ENCODE measurements at places on chromosomes 4 and X.

DNA sequence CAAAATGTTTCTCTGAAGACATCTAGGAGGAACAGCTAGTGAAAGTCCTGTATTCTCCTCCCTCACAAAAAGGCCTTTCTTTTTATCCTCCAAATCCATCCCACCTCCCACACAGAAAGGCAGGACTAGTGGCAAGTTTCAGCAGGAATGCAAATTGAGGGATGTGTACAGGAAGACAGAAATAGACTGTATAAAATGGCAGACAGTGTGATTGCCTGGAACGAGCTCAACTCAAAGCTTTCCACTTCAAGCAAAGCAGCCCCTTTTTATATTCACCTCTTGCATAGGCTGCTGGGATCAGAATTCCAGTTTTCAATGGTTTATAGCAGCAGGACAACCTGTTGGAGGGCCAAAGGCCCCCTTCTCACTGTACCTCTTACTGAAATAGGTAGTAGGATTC is 57.5 kb downstream of the DCX start:
- DNase-seq: no peak

DNA sequence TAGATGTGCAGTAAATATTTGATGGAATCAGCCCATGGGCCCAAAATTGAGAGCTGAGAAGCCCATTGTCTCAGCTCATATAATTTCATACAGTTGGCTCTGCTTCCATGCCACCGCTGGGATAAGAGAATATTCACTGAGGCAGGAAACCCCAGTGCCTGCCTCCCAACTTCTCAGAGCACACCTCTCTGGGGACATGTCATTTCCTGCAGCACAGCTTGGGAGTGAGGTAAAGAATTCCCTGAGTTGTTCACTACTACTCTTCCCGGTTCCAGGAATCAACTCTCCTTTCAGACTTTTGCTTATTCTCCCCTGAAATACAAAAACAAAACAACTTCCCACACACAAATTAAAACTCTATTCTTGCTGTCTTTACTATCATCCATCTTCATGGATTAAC is 389.3 kb downstream of the MAPK10 start:
- DNase-seq: no peak

DNA sequence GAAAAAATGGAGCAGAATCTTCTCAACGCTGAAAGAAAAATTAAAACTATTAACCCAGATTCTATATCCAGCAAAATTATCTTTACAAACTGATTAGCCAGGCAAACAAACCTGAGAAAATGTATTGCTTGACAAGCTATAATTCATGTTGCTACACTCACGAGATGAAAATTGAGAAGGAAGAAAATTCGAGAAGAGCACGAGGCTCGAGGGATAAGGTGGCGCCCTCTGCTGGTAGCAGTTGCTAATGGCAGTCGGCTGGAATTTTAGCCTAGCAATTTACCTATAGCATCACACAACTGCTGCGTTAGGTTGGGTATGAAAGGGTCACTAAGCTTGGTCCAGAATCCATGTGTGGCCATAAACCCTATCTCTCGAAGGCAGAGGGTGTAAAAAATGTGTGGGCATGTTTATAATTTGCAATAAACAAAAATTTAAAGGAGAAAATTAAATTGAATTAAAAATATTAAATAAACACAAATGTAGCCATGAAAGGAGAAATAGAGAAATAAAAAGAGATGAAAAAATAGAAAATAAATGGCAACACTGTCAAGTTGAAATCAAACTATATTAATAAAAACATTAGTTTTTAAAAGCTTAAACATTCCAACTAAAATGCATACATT is 126.6 kb downstream of the PPP4R3C start:
- peak; percentile 15 for DNase-seq

DNA sequence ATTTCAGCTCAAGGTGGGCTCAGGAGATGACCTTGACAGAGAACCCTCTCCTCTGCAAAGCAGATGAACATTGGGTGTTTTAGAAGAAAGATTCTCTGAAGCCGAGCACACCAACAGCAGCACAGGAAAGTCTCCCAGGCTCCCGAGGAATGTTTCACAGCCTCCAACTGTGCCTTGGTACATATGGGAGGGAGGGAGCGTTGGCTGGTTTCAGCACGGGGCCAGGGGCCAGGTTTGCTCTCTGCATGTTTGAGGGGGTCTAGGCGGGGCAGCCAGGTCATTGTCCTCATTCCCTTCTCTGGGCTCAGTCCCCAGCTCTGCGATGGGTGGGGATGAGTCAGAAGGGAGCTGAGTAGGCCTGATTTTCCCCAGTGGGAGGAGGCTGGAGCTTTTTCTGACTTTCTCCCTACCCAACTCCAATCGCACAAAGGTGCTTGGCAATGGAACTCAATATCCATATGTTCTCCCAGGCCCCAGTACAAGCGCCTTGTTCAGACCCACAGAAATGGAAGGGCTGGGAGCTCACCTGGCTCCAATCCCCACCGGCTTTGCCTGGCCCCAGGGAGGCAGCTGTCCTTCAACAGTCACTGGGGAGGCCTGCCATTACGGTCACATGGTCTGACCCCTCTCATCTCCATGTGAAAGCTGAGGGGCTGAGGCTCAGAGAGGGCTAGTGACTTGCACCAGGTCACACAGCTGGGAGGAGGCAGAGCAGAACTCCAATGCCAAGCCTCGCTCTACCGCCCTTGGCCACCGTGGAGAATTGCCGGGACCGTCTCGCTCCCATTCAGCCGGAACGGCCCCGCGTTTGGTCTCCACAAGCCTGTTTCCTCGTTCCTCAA is 108.4 kb upstream of the AFAP1 start:
- DNase-seq: no peak

DNA sequence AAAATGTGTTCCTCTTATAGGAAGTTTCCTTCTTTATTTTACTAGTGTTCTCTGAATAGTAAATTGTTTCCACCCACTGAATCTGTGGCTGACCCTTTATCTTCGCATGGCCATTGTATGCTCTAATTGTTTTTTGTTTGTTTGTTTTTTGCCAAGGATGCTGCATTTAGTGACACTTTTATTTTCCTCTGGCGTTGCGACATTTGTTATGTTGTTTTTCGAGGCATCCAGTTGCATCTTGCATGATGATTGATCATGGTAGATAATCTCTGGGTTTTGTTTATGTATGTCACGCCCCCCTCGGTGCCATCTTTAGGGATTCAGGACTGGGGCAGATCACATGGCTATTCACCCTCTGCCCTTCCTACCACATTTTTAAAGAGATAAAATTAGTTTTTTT is 2.2 kb downstream of the NMU start:
- no peak for DNase-seq

DNA sequence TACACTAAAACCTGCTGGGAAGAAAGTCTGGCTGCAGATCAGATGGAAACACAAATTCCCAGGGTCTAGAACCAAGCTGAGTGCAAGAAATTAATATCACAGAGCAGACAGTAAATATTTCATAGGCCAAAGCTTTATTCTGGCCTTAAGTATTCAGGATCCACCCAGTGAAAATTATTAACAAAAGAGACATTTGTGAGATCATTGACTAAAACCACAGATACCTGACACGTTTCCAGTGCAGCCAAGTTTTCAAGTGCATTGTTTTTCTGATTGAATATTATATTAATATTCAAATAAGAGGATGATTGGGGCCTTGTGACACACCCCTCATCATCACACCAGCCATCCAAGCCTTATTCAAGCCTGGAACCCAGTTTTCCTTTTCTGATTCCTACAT is 10.3 kb downstream of the ELOVL6 start:
- no peak for DNase-seq

GRCh38 chr4:164312671-164313070 is 441.3 kb upstream of the SMIM31 start:
- DNase-seq: no peak

GRCh38 chrX:70262952-70263567 is 3.1 kb upstream of the P2RY4 start:
- peak; percentile 31 for DNase-seq

- DNase-seq: peak; percentile 51
These were observed 1.0 kb downstream of the PGRMC2 start for GRCh38 chr4:128286474-128287058.

GRCh38 chr4:110417136-110417535 is 58.8 kb upstream of the ENPEP start:
- no peak for DNase-seq

GRCh38 chr4:178258603-178259002 is 816.4 kb upstream of the AGA start:
- DNase-seq: no peak

GRCh38 chr4:67522230-67522629 is 23.1 kb downstream of the CENPC start:
- DNase-seq: no peak

- no peak for DNase-seq
These were observed 602.8 kb upstream of the DIPK2B start for GRCh38 chrX:45803383-45803921.

- no peak for DNase-seq
These were observed 128.9 kb downstream of the RBM47 start for GRCh38 chr4:40500781-40501180.

- DNase-seq: no peak
These were observed at the start of gene NLGN4X for GRCh38 chrX:6228720-6229119. Gene NLGN4X, minus strand, starts transcription at chrX:6228867. Its CDS starts 77,401 bp downstream, at chrX:6151466.

DNA sequence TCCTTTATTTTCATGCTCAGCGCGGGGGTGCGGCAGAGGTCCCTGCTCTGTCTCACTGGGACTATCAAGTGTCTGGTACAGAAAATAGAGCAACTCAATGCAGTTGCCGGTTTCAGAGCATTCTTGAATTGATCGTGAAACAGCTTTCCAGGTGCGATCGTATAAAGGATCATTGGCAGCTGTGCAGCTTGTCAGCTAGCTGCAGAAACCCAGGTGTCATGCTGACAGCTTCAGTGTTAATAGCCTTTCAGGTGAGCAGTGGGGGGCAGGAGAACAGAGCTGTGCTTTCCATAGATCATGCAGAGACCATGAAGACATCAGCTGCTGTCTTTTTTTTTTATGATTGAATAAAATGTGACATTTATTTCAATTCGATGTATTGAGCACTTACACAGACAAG is 583.9 kb downstream of the NLGN4X start:
- DNase-seq: no peak

GRCh38 chr4:177103619-177104018 is 206.1 kb upstream of the NEIL3 start:
- no peak for DNase-seq

- DNase-seq: no peak
These were observed 85.4 kb upstream of the RAPGEF2 start for GRCh38 chr4:159017323-159018026.

DNA sequence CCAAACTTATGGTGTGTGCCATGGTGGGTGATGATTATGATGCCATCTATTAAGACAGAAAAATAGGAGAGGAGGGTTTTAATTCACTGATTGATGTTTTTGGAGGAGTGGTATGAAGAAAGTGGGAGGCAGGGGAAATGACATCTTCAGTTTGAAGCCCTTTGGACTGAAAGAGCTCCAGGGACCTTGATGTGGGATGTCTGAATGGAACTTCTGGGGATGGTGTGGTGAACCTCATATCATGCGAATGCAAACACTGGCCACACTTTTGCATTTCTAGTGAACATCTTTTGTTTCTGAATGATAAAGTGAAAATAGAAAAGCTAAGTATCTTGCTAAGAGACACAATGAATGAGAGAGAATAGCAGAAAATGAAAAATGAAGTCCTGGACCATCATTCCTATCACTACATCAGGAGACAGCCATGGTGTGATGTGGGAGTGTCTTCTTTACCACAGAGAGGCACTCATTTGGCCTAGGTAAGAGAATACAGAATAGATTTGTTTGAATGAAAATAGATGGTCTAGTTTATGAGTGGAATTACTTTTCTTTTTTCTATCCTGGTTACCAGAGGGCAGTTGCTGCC is 123.5 kb downstream of the ZNF827 start:
- DNase-seq: no peak

DNA sequence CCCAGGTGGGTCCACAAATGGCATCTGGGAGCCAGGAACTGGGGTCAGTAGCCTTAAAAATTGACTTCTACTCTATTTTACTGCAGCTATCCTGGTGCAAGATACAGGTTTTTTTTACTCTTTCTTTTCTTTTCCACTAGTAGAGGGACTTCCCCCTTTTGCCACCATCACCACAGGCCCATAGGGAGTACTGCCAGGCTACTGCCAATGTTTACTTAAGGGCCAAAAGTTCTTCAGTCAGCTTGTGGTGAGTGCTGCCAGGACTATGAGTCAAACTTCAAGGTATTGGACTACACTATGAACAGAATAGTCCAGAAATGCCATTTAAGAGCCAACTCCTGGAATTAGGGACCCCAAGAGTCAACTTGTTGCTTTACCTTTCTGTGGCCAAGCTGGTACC is 94.7 kb downstream of the EDA2R start:
- DNase-seq: no peak

DNA sequence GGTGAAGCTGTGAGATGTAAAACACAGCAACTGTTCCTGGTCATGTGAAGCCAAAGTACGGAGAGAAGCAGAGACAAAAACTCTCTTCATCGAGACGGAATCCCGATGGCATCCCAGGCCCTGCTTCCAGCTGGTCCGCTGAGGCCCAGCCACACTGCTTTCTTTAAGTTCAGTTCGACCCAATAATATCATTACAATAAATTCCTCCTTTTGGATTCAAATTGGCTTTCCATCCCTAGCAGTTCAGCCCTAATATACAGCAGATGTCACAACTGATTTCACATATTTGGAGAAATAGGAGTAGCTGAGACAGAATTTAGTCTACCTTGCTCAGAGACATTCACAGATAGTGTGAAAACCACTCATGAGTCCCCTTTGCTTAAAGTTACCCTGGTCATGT is 98.3 kb upstream of the SPRY1 start:
- no peak for DNase-seq

DNA sequence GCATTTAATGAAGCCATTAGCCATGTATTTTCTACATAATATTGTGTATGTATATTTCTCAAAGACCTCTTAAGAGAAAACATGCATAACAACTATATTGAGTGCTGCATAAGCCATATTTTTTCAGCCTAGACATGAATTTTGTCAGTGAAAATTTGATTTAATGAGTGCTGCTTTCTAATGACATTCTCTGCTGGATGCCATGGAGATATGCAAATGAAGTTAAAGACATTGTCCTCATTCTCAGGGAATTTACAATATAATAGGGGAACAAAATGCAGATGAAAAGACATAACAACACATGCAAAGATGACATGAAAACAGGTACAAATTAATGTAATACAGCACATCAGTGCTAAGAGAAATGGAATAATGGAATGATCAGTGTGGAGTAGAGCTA is 118.7 kb downstream of the ATOH1 start:
- DNase-seq: no peak

DNA sequence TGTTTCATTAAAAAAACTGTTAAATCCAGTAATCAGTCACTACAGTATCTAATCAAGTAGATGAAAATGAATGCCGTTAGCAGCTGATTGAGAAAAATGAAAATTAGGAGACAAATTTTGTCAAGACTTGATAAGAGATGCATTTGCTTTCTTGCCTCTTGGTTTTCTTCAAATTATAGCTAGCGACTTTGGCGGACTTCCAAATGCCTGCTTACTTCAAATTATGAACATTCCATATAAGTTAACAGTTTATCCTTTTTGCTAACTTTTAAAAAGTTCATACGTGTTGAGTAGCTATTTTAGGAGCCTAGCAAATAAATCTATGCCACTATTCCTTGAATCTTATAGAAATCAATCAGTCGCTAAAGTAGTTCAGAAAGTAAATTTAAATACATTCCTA is 58.8 kb downstream of the PPP4R3C start:
- no peak for DNase-seq
